ENCODE measurements at places on chromosomes 7 and 10.

- no peak for DNase-seq
These were observed 609.8 kb upstream of the MKI67 start for GRCh38 chr10:128735996-128736395.

DNA sequence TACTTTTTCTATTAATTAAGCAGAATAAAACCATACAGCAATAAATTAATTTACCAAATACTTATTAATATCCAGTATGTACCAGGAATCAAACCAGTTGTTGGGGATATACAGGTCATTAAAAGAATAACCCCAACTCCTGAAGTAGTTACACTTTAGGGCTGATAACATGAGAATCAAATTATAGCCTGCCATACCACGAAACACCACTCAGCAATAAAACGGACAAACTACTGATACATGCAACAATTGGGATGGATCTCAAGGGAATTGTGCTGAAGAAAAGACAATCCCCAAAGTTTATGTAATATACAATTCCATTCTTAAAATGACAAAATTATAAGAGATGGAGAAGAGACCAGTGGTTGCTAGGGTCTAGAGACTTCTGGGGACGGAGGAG is 22.7 kb downstream of the MCMBP start:
- DNase-seq: no peak

DNA sequence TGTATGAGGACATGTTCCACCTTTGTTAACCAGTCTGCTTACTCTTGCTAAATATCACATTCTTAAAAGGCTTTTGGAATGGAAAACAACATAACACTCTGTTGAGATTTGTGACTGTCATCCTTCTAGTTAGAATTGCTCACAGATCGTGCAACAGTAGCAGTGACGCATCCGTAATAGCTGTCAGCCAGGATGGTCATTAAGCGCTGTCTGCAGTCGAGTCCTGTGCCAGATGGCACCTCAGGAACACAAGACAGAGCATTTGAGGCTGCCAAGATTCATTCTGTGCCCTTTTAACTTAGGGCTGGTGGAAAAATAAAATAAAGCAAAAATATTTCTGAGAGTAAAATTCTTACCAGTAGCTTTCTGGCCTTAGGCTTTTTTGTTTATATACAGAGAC is 348.6 kb downstream of the ANKRD7 start:
- DNase-seq: no peak

DNA sequence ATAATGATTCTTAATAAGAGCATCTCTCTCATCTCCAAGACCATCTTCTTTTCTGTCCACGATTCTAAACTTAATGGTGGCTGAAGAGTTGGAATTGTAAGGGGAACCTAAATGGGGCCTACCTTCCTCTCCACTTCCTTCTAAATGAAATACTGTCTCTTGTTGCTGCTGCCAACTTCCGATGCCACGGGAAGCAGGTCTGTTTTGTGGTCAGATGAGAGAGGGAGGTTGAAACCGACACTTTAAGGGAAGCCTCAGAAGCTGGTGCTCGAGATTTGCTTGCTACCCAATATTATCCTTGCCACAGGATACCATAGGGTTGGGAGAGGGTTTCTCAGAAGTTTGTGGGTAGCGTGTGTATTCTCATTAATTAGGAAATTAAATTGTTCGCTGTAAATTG is 464.1 kb downstream of the SUGCT start:
- DNase-seq: no peak

- no peak for DNase-seq
These were observed 301.5 kb upstream of the CACNA2D1 start for GRCh38 chr7:82745117-82745516.

DNA sequence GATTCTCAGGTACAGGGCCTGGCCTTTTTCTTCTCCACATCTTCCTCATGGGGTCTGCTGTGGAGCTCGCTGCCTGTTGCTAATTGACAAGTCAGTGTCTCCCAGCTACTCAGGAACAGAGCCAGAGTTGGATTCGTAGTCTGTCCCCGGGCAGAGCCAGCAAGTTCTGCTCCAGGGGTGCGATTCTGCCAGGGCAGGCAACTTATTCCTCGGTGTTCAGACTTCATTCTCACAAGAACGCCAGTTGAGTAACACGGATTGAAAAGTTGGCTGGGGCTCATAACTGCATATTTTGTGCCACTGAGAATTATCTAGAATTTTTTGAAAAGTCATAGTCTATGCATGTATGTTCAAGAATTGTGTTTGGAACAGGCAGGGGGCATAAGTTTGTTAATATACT is 336.7 kb upstream of the NPVF start:
- no peak for DNase-seq

DNA sequence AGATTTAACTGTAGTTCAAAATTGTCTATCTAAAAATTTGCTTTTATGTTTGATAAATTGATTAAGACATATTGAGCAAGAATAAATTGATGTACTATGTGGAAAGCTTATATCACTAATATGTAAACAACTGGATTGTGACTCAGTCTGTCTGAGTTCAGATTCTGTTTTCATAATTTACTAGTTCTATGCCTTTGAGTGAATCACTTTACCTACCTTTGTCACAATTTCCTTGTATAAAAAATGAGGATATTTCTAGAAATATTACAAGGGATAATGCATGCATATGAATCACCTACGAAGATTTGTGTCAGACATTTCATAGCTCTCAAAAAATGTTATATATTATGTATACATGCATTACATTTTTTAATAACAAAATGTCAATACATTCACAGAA is 245.1 kb upstream of the ZWINT start:
- DNase-seq: no peak

DNA sequence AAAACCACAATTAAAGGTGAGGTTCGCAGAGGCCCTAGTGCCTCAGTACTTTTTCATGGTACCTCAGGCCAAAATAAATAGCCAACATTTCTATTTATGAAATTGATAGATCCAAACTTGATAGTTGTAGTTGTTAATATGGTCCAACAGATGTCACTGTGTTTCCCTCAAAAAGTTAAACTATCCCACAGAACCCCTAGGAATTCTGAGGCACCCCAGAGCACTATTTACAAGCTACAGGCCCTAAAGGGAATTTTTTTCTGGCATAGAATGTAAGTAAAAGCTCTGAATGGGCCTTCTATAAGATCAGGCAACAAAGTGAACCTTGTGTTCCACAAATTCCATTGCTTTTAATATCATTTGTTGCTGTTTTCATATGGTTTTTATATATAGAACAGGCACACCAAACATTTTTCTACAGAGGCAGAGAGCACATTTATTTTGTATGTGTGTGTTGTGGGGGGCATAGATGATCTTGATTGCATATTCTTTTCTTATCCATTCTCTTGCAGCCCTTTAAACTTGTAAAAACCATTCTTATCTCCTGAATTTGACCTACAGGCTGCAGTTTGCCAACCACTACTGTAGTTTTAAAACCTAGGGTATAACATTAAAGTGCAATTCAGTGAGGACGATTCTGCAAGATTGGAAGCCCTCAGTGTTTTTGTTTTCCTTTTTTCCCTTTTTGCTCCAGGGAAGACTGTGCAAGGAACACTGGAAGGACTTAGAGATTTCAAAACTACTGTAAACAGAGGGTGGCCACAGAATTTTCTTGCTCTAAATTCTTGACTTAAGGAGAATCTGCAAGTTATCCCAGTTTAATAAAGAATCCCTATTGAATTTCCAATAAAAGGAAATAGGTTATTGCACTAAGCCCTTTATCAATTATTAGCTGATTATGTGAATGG is 3.5 kb upstream of the ARL4A start:
- no peak for DNase-seq

DNA sequence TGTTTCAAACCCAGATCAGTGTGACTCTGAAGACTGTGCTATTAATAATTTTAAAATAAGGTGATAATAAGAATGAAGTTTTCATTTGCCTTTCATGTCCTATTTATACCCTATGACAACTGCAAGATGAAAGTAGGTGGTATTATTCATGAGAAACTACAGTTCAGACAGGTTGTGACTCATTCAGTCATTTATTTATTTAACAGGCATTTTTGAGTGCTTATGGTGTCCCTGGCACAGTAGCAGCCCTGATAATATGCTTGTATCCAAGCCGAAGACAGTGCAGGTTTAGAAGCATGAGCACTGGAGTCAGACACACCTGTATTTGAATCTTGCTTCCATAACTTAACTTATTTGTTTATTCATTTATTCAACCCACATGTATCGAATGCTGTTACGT is 87.1 kb downstream of the FZD1 start:
- no peak for DNase-seq

GRCh38 chr7:75983471-75984129 is 10.8 kb downstream of the TMEM120A start:
- DNase-seq: no peak

- no peak for DNase-seq
These were observed 352.4 kb downstream of the GALNT17 start for GRCh38 chr7:71484380-71484779.

DNA sequence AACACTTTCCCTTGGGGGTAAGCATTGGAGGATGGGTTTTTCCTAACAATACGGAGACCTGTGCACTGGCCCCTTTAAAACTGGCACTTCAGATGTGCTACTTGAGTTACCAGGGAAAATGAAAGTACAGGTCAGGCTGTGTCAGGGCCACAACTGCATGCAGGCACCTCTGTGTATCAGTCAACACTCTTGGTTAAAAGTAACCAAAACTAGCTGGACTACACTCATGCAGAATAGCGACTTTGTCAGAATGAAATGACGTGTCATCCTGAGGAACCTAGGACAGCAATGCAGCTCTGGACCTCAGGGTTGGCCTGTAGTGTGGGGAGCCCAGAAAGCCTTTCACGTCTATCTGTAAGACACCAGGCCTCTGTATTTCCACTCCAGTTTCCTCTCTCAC is 33.8 kb upstream of the SMKR1 start:
- DNase-seq: no peak

DNA sequence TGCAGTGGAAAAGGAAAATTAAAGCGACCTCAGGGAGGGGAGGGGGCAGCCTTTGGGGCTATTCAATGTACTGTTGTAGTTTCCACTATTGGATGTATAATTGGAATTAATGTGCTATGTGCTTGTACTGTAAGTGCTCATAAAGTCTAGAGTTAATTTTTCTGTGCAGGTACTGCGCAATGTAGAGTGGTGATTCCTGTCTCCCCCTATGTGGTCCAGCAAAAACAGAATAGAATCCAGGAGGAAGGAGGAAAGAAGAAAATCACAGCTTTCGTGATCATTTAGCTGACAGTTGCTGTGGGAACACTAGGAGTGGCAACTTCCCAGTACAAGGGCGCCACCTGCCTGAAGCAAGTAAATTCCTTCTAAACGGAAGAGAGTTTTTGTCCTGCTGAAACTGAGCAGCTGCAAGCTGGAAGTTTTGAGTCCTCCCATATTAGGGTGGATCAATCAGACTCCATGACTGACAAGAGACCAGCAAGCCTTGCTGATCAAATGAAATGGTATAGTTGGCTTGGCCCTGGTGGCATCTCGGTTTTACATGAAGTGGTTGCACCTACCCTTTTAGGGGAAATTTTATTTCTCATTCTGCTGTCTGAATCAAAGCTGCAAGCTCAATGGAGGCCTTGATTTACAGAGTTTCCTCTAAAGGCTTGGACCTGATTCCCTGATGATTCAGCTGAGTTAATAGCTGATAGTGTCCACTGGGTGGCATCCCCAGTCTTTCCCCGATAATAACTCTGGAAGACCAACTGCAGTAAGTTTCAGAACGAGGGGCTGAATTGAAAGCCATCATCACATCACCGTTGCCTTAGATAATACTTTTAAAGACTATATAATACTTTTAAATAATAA is 299.8 kb downstream of the HGF start:
- no peak for DNase-seq

- DNase-seq: peak; percentile 64
These were observed at the start of gene CC2D2B for GRCh38 chr10:95907456-95908253. Gene CC2D2B, plus strand, starts transcription at chr10:95907975. Its CDS starts 3,349 bp downstream, at chr10:95911324.

- no peak for DNase-seq
These were observed 6.5 kb downstream of the ELFN1 start for GRCh38 chr7:1676550-1677078.

DNA sequence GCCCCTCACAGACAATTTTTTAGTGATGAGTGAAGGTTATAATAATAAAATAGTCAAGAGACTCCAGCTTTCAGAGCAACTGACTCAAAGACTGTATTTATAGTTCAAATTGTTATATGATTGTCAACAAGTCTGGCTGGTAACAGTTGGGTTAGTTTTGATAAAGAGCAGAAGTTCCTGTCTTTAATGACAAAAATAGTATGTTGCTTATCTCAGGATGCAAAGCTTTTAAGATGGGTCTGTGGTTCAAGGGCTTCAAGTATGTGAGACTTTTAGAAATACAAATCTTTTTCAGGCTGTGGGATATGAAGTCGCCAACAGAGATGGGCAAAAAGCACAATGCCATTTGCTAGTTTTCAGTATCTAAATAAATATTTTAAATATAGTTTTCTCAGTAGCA is 118.4 kb downstream of the ABCA13 start:
- no peak for DNase-seq

GRCh38 chr7:713139-713457 is 13.4 kb upstream of the DNAAF5 start:
- DNase-seq: no peak

GRCh38 chr10:29104661-29105399 is 184.0 kb upstream of the LYZL1 start:
- DNase-seq: no peak

- no peak for DNase-seq
These were observed 32.8 kb downstream of the CPED1 start for GRCh38 chr7:121020989-121021969.

- no peak for DNase-seq
These were observed 48.1 kb downstream of the FAM13C start for GRCh38 chr10:59314268-59314667.

- DNase-seq: no peak
These were observed 615.1 kb downstream of the SUGCT start for GRCh38 chr7:40749877-40750276.

DNA sequence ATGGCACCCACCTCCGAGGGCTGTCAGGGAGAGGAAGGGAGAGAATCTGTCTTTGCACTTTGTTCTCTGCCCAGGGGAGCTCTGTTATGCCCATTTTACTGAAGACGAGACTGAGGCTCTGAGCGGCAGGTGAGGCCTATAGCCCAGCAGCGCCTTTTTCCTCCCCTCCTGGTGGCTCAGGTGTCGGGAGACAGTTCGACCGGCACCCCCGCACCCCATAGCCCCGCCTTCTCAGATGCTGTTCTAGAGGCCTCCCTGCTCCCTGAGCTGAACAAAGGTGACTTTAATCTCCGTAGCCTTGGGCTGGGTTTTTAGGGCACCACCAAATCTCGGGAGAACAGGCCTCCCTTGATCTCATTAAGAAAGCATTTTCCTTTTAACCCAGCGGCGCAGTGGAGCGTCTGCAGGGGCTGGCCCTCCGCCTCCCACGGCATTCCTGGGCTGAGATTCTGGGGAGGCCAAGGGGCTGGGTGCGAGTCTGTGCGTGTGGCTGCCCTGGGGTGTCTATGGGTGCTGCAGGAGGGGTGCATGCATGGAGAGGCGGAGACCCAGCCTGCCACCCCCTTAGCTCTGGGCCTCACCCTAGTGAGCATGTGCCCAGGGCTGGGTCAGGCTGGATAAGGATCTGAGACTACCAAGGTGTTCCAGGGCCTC is 3.3 kb downstream of the LFNG start:
- DNase-seq: no peak

All from omental fat pad (tissue), 4 donors.